ENCODE measurements at places on chromosomes 11 and 22. TPM values are rescaled to one million over a fixed set of nuclear protein-coding genes. Genes with fewer than 3 reads are reported as not detected.

- no peak for DNase-seq
Observed at GRCh38 chr11:131816051-131816450, 445.6 kb downstream of the NTM start.

Gene OR52H1
- 0.82 TPM for total RNA-seq

Gene NAT10
- total RNA-seq, result 19.9 TPM

DNA sequence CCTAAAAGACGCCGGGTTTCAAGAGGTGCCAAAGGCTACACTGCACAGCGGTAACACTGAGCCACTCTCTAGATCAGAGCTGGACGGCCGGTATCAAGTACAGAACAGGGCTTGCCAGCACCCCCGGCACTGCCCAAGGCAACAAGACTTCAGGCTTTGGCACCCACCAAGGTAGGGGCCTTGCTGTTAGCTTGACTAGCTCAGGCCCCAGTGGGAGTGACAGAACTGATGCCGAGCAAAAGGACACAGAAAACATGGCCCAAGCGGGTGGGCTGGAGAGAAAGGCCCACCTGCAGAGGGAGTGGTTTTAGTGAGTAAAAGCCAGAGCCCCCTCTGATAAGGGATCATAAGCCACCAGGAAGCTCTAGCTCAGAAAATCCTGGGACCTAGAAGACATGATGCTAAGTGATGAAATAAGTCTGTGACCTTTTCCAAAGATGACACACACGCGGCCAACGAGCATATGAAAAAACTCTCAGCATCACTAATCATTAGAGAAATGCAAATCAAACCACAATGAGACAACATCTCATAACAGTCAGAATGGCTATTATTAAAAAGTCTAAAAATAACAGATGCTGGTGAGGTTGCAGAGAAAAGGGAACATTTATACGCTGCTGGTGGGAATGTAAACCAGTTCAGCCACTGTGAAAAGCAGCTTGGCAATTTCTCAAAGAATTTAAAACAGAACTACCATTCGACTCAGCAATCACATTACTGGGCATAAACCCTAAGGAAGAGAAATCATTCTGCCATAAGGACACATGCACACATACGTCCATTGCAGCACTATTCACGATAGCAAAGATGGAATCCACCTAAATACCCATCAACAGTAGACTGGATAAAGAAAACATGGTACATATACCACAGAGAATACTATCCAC is 12.9 kb downstream of the EHD1 start:
- no peak for DNase-seq

Gene TREH
- total RNA-seq, result not detected

DNA sequence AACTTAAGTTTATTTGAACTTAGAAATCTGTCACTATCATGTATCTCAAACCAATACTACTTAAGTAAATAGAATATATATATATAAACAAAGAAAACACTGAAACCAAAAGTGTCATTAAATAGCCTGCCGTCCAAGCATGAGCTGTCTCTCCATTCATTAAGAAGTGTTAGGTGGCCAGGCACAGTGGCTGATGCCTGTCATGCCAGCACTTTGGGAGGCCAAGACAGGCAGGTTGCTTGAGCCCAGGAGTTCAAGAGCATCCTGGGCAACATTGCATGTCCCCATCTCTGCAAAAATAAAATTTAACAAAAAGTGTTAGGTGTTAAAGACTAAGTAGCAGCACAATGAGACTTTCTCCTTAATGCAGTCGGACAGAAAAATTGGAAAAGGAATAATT is 14.0 kb downstream of the CD6 start:
- DNase-seq, result no peak

DNA sequence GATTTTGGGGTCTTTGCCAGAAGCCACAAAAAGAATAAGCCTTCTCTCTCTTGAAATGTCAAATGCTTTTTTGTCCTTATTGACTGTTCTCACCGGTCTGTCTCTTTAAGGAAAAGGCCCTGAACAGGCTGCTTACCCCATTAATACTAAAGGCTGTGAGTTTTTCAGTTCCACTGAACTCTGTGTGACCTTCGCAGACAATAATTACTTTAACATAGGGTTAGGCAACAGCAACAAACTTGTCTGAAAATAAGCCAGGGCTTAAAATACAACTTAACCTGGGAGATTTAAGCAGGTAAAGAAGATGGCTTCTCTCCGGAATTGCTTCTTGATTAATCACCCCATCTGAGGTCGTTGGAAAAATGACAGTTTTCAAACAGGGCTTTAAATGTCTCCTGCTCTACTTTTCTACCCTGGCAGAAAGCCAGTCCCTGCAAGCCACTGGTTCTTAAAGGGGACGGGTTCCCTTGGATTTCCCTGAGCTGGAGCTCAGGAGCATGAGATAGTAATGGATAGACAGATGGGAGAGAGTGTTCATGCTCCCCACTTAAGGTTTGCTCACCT is 69.4 kb downstream of the ARL14EP start:
- DNase-seq, result no peak

Gene CTSF
- total RNA-seq, result 25.3 TPM
